IMR-90 (cell line): ENCODE measurements at places on chromosomes 5 and 9. TPM values are rescaled to one million over a fixed set of nuclear protein-coding genes. Genes with fewer than 3 reads are reported as not detected.

DNA sequence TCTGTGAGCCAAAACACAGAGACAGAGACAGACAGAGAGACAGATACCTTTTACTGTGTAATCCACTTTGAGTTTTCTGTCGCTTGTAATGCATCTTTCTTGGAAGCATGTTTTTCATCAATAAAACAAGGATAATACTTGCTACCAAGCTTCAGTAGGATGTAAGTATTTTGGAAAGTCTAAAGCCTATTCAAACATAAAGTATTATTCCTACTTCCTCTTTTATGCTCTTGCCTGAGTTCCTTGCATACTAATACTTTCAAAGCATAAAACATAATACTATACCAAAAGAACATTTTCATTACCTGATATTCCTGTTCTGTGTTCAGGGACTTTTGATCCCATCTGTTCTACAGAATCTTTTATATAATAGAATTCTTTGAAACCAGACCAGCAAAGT, 64.5 kb upstream of the SLC30A5 start:
- no peak for DNase-seq

- DNase-seq = no peak
Measured at GRCh38 chr5:51377151-51378060, 5.8 kb upstream of the ISL1 start.

DNA sequence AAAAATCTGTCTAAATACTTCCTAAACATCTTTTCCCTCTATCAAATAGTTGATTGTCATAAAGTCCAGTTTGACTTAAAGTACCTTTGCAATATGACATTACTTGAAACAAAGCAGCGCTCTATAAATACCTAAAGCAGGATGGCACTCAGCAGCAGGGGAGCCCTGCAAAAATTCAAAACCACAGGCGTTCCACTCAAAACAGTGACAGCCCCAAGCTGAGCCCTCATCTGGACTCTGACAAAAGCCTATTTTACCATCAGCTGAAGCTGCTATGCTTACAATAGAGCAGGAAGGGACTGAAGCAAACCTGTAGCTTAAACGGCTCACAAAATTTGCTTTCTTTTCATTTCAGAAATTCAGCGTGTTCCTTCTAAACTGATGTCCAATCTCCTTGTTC, 11.5 kb downstream of the GABRA6 start:
- no peak for DNase-seq

GRCh38 chr9:70421272-70422180, 7.1 kb upstream of the KLF9 start:
- DNase-seq = peak; percentile 54

DNA sequence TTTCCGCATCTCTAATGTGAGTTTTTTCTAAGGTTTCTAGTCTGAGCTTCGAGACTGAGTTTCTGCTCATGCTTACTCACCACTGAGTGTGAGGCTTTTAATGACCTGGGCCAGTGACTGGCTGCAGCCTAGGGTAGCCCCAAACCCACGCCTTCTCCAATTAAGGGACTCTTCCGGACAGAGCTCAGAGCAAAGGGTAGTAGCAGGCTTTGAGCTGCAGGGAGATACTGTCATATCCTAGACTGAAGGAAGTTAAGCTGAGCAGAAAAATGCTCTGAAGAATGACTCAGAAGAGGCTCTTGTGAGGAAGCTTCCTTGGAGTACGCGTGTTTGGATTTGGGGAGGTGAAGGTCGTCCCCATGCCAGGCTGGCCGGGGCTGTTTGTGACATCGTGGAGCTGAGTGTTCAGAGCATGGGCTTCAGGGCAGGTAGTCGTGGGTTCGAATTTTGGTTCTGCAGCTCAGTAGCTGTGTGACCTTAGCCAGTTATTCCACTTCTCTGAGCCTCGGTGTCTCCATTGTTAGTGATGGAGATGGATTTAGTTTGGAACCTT, 3.5 kb downstream of the USP20 start:
- DNase-seq = peak; percentile 91

The EQTN gene
- total RNA-seq = not detected in 2 replicates

The SEMA6A gene
- 0.28 and 0.36 TPM in 2 replicates for total RNA-seq

DNA sequence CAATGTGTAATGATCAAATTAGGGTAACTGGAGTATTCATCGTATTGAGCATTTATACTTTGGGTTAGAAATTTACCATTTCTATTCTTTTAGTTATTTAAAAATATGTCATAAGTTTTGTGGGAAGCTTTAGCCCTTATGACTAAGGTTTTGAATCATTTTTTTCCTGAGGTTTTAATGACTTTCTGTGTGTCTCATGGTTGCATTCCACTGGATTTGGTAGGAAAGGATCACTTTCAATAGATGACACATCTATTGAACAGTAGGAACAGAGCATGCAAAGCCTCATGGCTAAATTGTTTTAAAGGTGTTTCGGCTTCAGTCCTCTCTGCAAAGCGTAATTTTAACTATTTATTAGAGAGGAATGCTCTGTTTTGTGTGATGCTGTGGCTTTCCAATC, 512.4 kb upstream of the CHD1 start:
- DNase-seq = no peak

GRCh38 chr9:120464176-120464886, 115.6 kb downstream of the CDK5RAP2 start:
- no peak for DNase-seq

The SH3PXD2B gene
- total RNA-seq = 7.8 and 8.2 TPM in 2 replicates

- DNase-seq = no peak
Measured at GRCh38 chr9:17993024-17993423, 414.2 kb downstream of the SH3GL2 start.

DNA sequence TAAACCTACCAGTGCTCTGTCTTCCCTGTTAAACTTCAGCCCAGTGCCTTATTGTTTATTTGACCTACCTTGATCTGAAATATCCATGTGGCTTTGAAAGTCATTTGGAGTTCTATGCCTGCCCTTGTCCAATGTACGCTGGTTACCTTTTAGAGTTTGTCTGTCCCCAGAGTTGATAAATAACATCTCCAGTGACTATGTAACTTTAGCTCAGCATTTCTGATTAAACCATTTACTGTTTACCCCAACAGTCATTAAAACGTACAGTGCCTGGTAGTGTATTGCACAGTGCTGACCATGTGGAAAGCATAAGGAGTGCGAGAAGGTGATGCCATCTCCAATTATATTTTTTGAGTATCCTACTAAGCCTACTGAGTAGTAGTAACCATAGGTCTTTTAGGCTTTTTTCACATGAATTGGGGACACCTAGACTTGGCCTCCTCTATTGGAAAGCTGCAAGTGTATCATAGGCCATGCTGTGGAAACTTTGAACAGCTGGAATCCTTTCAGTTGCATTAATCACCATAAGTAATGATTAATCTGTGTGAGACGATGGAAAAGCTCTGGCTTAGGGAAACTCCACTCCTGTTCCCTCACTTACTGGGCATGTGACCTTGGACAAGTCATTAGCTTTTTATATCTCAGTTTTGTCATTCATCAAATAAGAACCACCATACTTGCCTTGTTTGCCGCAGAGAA, 93.5 kb downstream of the MAST4 start:
- DNase-seq = no peak

DNA sequence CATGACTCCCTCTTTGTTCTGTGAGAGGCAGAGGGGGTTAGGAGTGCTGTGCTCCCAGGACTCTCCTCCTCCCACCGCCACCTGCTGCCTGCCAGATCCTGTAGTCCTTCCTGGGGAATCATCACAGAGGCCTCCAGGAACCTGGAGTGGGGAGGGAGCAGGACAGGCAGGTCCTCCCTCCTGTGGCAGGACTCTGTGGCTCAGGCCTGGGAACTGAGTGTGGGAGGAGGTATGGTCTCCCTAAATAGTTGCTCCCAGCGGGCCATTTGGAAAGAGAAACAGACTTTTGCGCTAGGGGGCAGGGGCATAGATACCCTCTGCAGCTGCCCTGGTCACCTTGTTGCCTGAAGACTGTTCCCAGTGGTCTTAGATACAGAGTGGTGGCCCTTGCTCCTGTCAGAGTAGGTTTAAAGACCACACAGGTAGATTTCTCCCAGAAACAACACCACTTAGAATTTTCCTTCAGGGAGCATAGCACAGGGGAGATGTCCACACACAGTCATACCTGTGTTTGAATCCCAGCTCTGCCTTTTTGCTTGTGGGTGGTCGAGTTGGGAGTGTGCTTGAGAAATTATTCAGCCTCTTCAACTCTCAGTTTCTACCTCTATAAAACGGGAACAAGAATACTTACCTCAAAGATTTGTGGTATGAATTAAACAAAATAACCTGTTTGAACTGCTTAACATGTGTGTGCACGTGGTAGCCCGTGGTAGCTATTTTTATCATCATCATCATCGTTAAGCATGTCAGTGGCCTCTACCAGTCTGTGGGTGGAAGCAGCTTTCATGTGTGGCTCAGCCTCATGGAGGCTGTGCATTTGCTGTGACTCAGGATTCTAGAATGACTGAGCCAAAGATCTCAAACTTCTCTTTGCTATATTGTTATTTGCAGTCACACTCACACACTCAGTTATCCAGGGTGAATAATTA, 55.8 kb downstream of the SLC22A5 start:
- DNase-seq = peak; percentile 95

DNA sequence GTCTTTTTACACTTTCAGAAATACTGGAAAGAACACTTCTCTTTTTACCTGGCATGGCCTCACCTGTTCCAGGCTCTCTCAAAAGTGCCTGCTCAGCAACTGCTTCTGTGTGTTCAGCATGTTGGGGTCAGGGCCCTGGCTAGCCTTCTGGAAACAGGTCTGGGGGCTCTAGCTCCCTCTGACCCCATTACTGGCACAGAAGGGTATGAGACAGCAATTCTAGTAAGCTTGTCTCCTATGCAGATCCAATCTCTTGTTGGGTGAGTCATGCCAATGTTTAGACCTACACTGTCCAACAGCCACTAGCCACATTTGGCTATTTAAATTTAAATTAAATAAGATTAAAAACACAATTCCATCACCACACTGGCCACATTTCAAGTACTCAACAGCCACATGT, 80.8 kb downstream of the MAPKAP1 start:
- DNase-seq = peak; percentile 74

The RLN2 gene
- total RNA-seq = not detected in 2 replicates

DNA sequence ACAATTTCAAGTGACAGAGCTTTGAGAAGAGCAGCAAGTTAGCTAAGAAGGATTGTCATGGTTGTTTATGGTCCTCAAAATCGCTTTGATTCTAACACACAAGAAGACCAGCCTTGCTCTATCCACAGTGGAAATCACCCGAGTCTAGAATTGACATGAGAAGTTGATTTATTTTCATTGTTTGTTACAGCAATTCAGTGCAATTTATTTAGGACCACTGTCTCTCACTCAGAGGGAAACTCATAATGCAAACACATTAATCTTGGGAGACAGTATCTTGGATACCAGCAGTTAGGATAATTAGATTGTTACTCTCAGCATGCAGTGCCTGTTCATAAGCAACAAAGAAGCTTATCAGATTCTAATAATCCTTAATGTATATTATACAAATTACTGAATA, 498.9 kb downstream of the NTRK2 start:
- no peak for DNase-seq
